ENCODE measurements at places on chromosomes 16 and 17. TPM values are rescaled to one million over a fixed set of nuclear protein-coding genes. Genes with fewer than 3 reads are reported as not detected.
A peak's percentile ranks its signal among the peaks of the same experiment; 100 is the strongest.

GRCh38 chr17:2962729-2963128 is 100.7 kb downstream of the OR1D5 start:
- no peak for DNase-seq

SPOP gene
- 45.6 TPM for polyA plus RNA-seq

GRCh38 chr16:52496051-52496876 is 50.7 kb downstream of the TOX3 start:
- DNase-seq, result no peak

GRCh38 chr17:46031440-46031839 is 32.4 kb downstream of the STH start:
- no peak for DNase-seq

PERCC1 gene
- polyA plus RNA-seq, result not detected

TNFSF12 gene
- polyA plus RNA-seq, result 34.0 TPM

- no peak for DNase-seq
Observed at GRCh38 chr17:45048795-45049563, 2.5 kb downstream of the DCAKD start.

DNA sequence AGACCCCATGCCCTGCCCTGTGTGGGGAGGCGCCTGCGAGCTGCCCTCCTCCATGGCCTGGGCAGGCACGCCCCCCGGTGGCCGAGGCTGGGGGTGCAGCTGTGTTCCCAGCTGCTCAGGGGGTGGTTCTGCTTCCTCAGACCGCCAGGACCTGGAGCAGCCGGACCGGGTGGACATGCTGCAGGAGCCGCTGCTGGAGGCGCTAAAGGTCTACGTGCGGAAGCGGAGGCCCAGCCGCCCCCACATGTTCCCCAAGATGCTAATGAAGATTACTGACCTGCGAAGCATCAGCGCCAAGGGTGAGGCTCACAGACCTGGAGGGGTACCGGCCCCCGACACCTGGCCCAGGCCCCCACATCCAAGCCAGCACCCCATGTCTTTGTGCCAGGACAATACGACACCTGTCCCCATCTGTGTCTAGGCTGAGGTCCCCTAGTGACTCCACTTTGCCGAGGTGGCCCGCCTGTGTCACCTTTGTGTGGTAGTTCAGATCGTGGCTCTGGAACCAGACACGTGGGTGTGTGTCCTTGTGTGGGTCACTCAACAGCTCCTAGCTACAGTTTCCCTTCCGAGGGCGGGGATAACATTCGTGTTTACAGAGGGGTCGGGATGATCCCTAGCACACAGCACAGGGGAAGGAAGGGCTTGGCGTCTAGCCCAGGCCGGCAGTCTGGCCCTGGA is 9.3 kb downstream of the GJD3 start:
- no peak for DNase-seq

- no peak for DNase-seq
Observed at GRCh38 chr16:84039696-84040095, 2.9 kb downstream of the SLC38A8 start.

CCDC78 gene
- 0.58 TPM for polyA plus RNA-seq

NOG gene
- 6.3 TPM for polyA plus RNA-seq

DNA sequence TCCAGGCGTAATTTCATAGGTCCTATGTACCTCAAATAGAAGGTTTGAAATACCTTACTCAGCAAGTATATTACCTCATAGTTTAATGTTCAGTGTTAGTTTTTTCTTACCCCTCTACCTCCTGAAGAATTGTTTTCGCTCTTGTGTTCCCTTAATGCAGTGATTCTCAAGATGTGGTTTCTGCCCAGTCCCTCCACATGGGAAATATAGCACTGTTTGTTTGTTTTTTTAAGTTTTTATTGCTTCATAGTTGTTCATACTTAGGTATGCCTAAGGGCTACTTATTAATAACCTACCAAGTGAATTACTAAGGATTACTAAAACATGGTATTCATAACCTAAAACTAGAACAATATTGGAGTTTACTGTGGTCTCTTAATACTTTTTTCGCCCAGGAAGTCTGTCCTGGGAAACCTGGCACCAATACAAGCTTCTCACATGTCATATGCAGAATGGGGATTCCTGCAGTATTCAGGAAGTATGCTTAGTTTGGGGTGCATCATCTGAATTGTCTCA is 5.0 kb downstream of the RSPRY1 start:
- DNase-seq, result no peak

DNA sequence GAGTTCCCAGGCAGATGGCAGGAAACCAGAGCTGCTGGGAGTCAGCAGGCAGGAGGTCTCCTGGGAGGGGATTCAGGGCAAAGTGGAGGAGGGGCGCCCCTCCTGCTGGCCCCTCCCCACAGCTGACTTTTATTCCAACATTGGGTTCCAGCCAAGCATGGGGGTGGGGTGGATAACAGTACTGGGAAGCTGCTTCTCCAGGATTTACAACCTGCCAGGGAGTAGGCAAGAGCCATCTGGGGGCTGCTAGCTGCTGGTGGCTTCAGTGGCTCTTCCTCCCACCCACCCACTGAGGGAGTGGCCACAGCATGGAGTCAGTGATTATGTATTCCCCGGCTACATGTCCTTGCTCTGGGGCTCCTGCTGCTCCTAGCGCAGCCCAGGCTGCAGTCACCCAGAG is 36.8 kb downstream of the TMEM132E start:
- DNase-seq, result peak; percentile 25

GRCh38 chr16:11497851-11498289 is 88.8 kb downstream of the LITAF start:
- DNase-seq, result no peak

- no peak for DNase-seq
Observed at GRCh38 chr17:72488555-72489271, 367.9 kb downstream of the SOX9 start.

DNA sequence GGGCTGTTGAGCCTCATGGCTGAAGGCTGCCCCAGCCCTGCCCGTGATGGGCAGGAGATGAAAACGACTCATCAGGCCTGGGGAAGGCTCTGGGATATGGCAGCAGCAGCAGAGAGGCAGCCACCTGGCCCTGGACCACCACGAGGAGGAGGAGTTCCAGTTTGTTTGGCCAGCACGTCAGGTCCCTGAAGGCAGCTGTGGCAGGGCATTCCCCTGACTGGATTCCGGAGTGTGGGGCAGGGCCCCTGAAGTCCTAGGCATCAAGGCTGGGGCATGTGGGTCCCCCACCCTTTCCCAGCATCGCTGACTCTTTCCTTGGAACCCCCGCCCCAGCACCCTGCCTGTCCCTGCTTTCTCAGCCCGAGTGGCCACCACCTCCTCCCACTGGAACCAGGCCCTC is 197.4 kb downstream of the ZNF423 start:
- DNase-seq, result no peak

DNA sequence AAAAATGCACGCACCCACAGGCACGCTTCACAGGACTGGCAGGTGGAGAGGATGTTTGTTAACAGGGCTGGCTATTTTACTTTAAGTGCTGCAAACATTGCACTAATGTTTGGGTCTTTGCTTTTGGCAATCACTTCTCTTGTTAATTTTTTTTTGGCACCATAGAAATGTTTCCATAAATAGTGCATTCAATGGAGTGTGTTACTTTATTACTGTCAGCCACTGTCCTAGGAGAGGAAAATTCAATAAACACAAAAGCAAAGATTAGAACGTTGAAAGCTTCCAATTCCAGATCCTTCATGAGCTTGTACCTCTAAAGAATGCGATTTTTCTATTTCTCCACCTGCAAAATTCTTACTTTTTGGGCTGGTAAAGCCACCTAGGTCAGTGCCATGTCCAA is 743.5 kb downstream of the WWOX start:
- DNase-seq, result no peak

FOXK2 gene
- polyA plus RNA-seq, result 41.7 TPM

KLHL10 gene
- polyA plus RNA-seq, result 0.48 TPM

KAT2A gene
- 65.0 TPM for polyA plus RNA-seq

XYLT2 gene
- polyA plus RNA-seq, result 23.0 TPM

- DNase-seq, result no peak
Observed at GRCh38 chr16:55322327-55322726, 1.7 kb upstream of the IRX6 start.

DNA sequence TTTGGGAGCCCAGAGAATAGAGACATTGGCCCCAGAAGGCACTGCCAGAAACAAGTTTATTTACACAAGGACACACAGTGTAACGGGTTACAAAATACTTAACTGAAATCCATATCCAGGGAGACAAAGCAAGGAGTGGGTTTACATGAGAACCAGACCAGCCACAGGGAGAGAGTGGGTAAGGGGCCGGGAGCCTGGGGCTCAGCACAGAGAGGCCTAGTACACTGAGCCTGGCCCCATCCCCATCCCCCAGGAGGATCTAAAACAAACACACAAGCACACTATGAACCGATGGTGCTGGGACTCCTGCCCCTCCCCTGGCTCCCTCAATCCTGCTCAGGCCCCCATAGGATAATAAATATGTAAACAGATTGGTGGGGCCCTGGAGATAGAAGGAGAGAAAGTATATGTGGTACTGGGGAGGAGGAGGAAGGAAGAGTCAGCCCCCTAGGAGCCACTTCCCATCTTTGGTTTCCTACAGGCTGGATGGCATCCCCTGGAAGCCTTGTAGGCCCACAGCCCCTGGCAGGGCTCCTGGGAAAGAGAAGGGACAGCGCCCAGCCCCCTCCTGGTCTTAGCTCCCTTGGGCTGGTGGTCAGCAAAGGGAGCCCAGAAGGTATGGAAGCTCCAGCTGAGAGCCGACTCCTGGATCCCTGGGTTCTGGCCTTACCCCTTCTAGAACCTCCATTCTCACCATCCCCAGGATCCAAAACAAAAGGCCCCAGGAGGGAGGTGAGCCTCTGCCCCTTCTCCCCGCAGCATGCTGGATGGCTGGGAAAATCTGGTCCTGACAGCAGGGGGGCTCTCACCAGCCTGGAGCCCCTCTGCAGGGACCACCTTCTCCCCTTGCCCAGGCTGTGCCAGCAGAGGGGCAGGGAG is 6.4 kb downstream of the G6PC3 start:
- DNase-seq, result no peak

DNA sequence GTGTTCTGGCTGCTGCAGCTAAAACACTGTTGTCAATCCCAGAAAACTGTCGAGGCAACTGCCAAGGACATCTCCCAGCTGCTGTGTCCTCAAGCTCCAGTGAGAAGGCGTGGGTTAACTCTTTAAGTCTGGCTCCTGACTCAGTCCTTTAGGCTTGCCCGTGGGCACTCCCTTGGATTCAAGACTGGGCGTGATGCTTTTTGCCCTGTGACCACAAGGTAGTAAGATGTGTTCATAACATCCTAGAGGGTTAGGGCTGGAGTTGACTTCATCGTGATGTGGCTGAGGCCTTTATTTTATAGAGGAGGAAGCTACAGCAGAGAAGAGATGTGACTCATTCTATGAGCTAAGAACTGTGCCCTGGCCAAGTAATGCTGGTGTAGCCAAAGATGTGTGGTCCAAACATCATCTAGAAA is 50.9 kb upstream of the TEKT3 start:
- no peak for DNase-seq

ANKRD40CL gene
- 0.38 TPM for polyA plus RNA-seq

GRCh38 chr16:10385725-10386516 is at the start of gene ATF7IP2:
Gene ATF7IP2, plus strand, starts transcription at chr16:10386061. Its CDS starts 44,560 bp downstream, at chr16:10430621.
- DNase-seq, result peak; percentile 79

DNA sequence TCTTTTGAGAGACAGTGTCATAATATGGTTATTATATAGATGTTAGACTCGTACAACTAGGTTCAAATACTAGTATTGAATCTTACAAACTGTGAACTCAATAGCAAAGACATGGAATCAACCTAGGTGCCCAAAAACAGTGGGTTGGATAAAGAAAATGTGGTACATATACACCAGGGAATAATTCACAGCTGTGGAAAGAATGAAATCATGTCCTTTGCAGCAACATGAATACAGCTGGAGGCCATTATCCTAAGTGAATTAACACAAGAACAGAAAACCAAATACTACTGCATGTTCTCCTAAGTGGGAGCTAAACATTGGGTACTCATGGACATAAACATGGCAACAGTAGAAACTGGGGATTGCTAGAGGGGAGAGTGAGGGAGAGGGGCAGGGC is 8.1 kb downstream of the PHKB start:
- peak; percentile 0 for DNase-seq

DNA sequence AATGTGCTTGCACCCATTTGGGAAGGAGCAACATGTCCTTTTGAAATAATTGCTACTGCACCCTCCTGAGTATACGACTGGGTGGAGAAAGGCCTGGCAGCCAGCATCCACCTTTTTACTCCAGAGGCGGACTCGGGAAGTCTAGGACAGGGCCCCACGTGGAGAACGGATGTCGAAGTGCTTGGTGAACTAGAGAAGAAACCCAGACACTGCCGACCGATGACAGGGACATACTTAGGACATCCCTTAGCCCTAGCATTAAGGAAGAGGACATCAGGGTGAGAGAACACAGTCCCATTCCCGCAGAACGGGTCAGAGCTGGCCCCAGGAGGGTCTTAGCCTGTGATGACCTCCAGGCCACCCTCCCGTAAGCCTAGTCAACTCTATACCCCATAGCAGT is 3.8 kb downstream of the YBX2 start:
- DNase-seq, result no peak

UNKL gene
- polyA plus RNA-seq, result 7.2 TPM

DNA sequence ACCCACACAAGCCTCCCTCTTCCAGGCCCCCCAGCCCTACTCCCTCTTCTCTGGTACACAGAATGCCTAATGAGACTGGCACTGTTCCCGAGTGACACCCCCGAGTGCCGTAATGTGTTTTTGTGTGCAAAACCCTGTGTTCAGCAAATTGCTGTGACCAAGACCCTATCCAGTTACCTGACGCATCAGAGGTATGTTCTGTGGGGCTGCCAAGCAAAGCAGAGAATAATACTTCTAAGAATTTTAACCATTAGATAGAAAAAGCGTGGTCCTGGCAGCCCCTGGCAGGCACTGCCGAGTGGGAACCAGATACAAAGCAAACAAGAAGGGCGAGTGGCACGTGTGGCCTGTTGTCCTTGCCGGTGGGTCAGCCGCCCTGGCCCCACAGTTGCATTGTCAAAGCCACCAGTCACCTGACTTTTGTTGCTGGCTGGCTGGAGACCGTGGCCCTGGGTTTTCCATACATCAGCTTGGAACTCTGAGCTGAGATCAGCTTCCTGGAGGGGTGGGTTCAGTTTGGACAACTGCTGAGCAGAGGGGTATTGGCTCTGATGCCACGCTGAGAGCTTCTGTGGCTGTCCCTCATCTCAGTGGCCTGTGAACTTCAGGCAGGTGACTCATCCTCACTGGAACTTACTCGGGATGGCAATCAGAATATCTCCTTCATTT is 69.1 kb upstream of the BRD7 start:
- DNase-seq, result no peak

DNA sequence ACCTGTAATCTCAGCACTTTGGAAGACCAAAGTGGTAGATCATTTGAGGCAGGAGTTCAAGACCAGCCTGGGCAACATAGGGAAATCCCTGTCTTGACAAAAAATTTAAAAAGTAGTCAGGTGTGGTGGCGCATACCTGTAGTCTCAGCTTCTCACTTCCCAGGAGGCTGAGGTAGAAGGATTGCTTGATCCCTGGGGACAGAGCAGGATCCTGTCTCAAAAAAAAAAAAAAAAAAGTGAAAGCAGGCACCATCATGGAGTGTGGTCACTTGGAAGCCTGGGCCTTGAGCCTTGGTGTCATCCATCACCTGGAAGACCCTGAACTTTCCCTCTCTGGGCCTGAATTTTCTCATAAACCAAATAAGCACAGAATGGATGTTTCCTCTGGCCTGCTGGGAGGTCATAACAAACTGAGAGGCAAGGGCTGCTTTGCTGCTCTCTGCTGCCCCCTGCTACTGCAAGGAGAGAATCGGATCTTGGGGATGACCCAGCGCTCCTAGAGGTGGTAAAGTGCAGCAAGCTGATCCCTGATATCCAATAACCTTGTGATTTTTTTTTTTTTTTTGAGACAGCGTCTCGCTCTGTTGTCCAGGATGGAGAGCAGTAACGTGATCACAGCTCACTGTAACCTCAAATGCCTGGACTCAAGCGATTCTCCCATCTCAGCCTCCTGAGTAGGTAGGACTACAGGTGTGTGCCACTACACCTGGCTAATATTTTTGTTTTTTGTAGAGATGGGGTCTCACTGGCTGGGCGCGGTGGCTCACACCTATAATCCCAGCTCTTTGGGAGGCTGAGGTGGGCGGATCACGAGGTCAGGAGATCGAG is 75.9 kb upstream of the RNU2-1 start:
- no peak for DNase-seq
